ENCODE measurements at places on chromosomes 2 and 18.

DNA sequence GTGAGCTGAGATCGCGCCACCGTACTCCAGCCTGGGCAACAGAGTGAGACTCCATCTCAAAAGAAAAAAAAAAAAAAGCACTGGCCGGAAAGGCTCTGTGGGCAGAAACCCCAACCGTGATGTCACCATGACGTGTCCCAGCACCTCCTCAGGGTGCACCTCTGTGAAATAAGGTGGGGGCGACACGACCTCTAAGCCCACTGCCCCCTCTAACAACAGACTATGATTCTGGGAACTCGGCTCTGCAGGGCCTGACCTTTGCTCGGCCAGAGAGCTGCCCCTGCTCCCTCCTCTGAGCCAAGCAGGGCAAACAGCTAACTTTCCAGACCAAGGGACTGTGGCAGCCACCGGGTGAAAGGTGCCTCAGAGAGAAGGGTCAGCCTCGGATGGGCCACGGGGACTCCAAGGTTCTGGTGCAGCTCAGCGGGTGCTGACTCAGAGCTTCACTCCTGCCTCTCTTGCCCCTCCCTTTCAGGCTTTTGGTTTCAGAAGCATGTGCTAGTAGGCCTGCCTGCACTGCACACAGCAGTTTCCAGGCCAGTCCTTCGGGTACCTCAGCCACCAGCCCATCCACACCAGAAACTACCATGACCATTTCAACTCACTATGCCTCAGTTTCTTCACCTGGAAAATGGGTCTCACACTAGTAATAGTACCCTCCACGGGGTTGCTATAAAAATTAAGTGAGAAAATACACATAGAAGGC lies 8.0 kb downstream of the TMBIM1 start:
- peak; percentile 44 for DNase-seq

DNA sequence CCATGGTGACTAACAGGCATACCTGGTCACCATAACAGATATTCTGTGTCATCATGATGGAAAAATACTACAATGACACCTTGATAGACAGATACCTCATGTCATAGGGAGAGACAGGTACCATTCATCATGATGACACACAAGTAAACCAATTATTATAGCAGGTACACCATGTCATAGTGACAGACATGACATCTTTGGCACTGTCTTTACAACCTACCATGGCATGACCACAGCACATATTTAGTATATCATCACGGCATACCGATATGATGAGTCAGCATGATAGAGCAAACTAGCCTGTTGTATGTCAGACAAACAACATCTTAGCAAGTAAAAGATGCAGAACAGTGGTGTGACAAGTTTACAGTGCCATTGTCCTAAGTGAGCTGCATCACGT lies 101.3 kb upstream of the KLHL29 start:
- no peak for DNase-seq

- DNase-seq = no peak
These were observed 110.9 kb downstream of the PTRHD1 start for GRCh38 chr2:24682304-24682703.

GRCh38 chr2:99422599-99422998 lies 67.2 kb downstream of the REV1 start:
- DNase-seq = no peak

DNA sequence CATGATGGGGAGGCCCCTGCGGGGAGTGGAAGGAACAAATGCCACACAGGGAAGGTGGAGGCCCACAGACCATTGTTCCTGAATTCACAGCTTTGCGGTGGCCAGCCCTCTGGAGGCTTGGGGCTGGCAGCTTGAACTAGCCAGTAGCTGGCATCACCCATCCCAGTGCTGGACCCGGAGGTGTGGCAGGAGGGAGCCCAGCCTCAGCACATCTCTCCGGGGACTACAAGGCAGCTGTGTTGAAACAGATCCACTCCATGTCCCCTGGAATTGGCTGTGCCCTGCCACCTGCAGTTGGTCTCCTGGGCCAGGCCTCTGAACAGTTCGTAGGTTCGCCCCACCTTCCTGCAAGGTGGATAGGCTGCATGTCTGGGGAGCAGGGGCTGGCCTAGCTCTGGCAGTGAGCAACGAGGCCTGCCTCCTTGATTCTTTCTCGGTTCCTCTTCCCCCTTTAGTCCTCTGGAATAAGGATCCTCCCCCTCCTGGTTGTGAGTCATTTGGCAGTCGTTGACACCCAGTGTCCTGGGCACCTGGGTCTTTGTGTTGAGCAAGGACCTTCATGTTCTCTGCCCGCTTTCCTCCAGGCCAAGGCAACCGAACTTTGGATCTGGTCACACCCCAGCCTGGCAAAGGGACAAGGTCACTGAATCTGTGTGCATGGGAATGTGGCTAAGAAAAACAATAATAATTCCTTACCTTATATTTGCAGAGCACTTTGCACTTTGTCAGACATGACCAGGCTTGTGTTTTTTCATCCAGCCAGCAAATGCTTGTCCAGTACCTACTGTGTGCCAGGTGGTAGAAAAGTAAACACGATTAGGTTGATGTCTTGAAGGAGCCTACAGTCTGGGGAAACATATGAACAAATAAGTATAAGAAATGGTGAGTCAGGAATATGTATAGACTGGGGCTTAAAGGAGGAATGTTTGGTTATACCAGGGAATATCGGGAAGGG lies 55.0 kb upstream of the MCFD2 start:
- DNase-seq = no peak

DNA sequence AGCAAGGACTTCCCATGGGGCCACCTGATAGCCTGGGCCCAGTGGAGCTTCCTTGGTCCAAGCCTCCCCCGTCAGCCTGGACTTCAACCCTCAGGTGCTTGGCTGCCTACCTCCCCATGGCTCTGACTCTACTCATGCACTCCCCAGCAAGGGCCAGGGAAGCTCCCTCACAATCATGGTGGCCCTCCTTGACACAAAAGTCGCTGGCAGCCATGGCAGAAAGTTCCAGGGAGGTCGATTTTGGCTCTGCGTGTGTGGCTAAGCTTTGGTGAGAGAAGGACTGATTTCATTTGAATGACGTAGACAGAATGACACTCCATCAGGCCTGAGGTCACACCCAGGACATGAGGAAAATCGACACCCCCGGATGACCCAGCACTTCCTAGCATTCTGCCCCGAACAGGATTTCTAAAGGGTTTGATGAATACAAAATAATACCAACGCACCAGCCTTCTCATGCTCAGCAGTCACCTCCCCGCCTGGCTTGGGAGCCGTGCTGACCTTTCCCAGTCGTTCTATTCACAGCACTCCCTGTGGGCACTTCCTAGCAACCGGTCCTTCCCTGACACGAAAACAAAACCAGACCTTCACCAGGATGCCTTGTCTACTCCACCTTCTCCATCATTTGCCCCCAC lies 52.7 kb downstream of the LBH start:
- no peak for DNase-seq

DNA sequence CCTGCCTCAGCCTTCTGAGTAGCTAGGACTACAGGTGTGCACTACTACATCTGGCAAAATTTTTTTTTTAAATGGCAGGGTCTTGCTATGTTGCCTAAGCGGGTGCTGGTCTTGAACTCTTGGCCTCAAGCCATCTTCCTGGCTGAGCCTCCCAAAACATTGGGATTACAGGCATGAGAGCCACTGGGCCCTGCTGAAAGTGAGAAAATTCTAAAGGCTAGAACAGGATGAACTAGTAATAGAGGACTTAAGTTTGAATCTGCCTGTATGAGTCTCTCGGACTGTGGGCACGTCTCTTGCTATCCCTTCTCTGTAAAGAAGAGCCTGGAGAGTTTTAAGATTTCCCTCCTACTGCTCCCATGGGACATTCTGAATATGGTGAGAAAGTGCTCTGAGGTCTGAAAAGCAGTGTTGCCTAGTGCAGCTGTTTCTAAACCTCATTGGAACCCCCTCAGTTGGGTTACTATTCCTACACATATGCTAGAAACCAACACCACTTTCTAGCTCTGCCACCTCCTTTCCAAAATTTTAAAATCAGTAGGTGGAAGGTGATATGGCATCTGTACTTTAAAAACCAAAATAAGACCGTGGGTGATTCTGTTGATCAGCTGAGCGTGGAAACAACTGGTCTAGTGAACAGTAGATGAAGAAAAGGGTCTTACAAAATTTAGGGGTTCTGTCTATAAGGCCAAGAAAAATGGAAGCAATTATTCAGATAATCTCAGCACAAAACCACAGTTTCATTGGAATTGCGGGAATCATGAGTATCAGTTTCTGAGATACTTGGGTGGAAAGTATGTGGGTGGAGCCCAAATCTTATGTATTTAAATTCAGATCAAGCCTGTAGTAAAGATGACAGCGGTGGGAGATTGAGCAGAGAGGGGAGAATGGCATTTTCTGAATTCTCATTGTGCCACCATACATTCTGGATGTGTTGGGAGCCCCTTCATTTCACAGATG lies 259.8 kb upstream of the CXCR4 start:
- DNase-seq = no peak

- no peak for DNase-seq
These were observed 91.3 kb upstream of the TMEM17 start for GRCh38 chr2:62597323-62597722.

DNA sequence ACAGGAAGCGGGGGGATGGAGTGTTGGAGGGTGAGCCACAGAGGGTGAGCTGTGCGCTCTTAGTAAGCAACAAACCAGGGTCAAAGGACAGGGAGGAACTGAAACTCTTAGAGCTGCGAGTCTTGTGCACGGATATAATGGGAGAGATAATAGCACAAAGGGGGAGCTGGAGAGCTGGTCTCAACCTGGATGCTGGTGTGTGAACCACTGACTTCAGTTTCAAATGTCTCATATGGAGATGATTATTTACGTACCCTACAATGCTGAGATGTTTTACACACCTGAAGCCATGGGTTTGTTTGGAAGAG lies 35.9 kb downstream of the PTGR3 start:
- DNase-seq = no peak

- DNase-seq = no peak
These were observed 19.6 kb downstream of the DHX57 start for GRCh38 chr2:38856165-38856564.

- no peak for DNase-seq
These were observed 58.9 kb downstream of the EPHA4 start for GRCh38 chr2:221513232-221513631.

- no peak for DNase-seq
These were observed 148.5 kb downstream of the LNPK start for GRCh38 chr2:175853616-175853890.

DNA sequence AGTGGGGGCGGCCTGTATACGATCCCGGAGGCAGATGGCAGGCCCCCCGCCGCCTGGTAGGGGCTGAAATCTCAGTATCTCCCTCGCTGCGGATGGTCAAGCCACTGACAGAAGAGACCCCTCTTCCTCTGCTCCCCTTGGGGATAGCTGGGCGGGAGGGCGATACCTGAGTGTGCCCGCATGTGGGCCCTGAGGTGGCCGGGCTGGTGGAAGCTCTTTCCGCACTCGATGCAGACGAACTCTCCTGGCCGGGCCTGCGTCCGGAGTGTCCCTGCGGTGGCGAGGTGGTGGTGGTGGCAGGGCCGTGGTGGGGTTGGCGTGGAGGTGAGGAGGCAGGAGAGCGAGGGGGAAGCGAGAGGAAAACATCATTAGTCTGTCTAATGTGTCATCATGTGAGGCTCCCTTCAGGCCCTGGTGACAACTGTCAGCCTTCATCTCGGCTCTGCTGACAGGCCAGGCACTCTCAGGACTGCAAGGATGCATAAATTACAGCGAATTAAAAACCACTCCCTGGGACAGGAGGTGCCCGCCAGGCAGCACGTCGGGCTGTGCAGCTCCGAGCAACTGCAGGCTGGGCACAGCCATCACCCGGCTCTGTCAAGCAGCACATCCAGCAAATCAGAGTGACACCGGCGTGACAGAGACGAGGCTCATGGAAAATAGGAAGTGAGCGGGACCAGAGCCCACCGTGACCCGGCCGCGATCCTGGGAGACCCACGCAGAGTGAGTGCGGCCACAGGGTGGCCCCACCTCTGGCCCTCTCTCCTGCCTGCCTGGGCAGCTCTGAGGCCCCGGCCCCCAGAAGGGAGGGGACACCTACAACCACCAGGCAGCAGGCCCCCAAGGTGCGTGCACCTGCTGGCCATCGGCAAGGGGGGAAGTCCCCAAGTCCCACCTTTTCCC lies 123.5 kb downstream of the ZNF516 start:
- DNase-seq = no peak

DNA sequence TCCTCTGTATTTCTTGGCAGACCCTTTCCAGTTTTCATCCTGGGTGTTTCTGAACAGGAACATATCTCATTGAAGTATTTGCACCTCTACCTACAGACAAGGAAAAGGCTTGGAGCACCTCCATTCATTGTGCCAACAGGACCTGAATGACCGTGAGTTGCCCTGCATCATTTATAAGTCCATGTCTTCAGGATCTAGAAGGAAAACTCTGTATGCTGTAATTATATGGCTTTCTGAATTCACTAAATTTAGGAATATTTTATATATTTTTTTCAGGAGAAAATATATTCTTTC lies 402.3 kb upstream of the SLC14A2 start:
- no peak for DNase-seq

DNA sequence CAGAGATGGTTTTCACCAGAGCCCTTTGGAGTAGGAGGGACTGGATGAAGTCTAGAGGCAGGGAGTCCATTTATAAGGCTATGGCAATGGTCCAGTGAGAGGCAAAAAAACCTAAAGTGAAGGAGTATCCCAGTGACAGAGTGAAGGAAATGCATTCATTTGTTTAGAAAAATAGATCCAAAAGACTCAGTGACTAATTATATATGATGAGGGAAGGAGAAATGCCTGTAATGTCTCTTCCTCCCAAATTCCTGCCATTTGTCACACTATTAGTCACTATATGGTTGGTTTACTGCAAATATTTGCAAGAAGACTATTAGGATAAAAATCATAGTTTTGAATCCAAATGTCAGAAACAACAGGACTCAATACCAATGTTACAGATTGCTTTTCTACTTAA lies 104.2 kb downstream of the ZNF521 start:
- no peak for DNase-seq

GRCh38 chr2:135820003-135820618 lies 16.9 kb downstream of the LCT start:
- DNase-seq = peak; percentile 3

DNA sequence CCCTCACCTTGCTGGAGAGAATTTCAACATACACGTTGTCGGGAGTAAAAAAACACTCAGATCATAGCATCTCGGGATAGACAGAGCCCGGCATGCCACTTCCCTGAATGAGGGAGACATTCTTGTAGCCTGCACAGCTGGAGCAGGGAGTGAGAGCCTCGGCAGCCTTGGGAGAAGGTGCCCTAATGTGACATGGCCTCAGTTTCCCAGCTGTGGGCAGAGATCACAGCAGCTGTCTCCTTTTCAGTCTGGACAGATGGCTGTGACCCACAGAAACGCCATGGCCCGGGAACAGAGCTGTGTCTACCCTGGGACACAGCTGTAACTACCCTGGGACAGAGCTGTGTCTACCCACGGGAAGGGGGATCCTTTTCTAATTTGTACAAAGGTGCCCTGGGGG lies 55.9 kb downstream of the HS1BP3 start:
- DNase-seq = no peak

GRCh38 chr2:110834134-110834827 lies 101.9 kb downstream of the ACOXL start:
- no peak for DNase-seq

- DNase-seq = no peak
These were observed 84.9 kb upstream of the HPCAL1 start for GRCh38 chr2:10217489-10218435.
